ENCODE measurements at places on chromosomes 3 and 15.

- DNase-seq, result no peak
Measured at GRCh38 chr3:42822828-42823227, 13.6 kb downstream of the ACKR2 start.

DNA sequence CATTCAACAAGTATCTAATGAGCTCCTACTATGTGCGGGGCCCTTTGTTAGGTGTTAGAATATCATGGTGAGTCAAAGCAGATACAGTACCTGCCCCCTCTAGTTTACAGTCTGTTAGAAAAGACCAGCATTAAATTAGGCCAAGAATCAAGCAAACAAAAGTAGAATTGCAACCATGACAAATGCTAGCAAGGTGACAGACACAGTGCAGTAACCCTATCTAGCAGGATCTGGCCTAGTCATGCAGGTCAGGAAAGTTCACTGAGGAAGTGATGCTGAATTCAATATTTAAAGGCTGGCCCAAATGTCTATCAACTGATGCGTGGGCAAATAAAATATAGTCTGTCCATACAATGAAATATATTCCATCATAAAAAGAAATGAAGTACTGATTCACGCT, 200.7 kb downstream of the RORA start:
- DNase-seq, result no peak

DNA sequence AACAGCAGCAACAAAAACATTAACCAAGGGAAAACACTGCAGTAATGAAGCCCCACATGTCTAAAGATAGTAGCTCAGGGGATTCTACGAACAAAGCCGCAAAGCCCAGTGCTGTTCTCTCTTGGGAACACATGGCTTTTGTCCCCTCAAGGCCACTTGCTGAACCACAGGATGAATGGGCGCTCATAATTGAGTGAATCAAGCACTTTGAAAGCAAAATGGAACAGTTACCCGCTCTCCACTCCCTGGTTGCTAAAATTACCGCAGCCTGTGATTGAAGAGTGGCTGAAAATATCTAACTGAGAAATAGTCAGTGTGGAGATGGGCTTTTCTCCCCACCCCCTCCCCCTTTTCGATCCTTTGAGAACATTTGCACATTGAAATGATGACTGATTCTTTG, 39.6 kb downstream of the RASGRF1 start:
- DNase-seq, result no peak

- DNase-seq, result peak; percentile 57
Measured at GRCh38 chr3:10459954-10460754, 45.2 kb downstream of the ATP2B2 start.

GRCh38 chr3:162584986-162585385, 1088.4 kb downstream of the OTOL1 start:
- DNase-seq, result no peak

DNA sequence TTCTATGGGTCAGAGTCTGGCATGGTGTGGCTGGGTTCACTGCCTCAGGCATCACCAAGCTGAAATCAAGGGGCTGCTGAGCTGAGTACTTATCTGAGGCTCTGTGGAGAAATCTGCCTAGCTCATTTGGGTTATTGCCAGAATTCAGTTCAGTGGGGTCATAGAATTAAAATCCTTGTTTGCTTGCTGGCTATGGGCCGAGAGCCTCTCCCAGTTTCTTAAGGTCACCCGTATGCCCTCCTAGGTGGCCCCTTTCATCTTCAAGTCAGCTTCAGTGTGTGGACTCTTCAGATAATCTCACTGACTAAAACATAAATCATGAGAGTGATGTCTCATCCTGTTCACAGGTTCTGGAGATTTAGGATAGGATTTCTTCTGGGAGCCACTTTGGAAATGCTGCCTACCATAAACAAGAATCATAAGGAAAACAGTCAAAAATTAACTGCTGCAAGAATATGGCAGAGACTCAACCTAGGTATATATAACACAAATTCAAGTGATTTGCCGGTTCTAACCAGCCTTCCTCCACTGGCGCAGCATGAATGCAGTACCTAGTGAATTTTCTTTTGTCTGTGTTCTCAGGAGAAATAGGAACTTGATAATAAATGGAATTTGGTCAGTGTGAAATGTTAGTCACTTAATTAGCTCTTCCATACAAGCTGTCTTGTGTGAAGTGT, 5.3 kb downstream of the CP start:
- DNase-seq, result no peak

DNA sequence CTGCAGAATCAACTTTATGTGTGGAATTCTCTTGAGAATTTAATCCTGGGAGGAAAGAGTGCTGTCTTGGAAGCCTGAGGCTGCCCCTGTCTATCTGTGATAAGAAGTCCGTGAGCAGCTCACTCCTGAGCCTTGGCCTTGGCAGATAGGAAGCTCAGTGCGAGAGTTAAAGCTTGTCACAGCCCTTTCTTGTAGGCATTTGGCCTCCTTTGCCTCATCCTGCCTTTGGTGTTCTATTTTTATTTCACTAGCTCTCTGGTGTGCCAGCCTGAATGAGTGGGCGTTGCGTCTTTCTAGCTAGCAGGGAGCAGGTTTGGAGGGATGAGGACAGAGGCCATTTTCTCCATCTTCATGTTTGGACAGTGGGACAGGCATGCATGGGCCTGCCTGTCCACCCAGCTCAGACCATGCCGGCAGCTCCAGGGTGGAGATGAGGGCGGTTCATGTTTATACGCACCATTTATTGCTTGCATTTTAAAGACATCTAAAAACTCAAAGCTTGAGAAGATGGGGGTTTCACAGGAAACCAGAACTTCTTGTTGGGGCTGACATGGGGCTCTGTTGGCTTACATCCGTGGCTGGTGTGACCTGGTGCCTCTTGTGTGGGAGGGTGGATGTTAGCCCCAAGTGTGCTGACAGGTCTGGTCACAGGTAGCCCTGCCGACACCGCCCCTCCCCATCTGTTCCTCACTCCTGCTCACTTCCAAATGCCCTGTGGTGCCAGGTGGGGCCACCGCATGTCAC, 29.8 kb downstream of the IRAK2 start:
- peak; percentile 64 for DNase-seq

- no peak for DNase-seq
Measured at GRCh38 chr3:83670416-83670815, 1288.4 kb upstream of the CADM2 start.
